ENCODE measurements at places on chromosomes 3 and 15. TPM values are rescaled to one million over a fixed set of nuclear protein-coding genes. Genes with fewer than 3 reads are reported as not detected.

Gene B3GNT5
- 0.79 TPM for total RNA-seq

DNA sequence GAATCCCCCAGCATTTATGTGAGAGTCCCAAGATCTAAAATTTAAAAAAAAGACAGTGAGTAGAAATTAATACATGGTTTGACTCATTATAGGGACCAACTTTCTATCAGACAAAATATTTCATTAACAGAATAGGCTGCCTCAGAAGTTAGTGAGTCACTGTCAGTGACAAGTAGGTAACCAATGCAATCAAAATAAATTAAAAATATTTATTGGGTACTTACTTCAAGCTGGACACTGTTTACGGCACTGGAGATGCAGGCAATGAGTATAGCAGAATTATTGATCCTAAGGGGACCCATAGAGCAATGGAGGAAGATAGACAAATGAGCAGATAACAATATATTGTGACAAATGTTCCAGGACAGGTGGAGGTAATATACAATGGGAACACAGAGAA is 135.6 kb upstream of the BCL6 start:
- DNase-seq = no peak
- H3K4me3 ChIP-seq = no peak overlapping the region
- H3K27me3 ChIP-seq = no peaks in the 10 kb centered on the region
- H3K4me1 ChIP-seq = peaks cover 2% of the 10 kb centered on the region
- H3K27ac ChIP-seq = no peak overlapping the region

GRCh38 chr3:49942651-49943050 is 2.7 kb downstream of the RBM6 start:
- no peak for DNase-seq
- H3K36me3 ChIP-seq = peaks cover 26% of the 10 kb centered on the region
- peaks cover 12% of the 10 kb centered on the region for H3K4me1 ChIP-seq
- H3K27ac ChIP-seq = no peak overlapping the region
- H3K27me3 ChIP-seq = no peaks in the 10 kb centered on the region

DNA sequence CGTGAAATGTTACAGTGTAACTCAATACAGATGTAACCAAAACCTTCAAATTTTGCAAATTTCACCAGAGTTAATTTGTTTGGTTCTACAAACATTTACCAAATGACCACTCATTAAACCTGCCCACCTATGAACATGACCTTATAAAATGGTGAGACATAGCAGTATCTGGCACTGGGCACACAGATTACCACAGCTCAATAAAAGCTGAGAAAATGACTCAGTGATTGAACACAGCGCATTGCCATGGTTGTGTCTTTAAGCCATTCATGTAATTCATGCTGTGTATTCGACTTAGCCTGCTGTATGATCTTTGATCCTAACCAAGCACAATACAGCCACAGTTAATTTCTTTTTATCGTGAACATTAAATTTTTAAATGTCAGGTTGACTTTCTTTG is 11.3 kb downstream of the PPARG start:
- H3K36me3 ChIP-seq = no peaks in the 10 kb centered on the region
- peaks cover 14% of the 10 kb centered on the region for H3K27me3 ChIP-seq
- no peaks in the 10 kb centered on the region for H3K4me1 ChIP-seq
- DNase-seq = no peak
- no peak overlapping the region for H3K27ac ChIP-seq

- no peak for DNase-seq
- peaks cover 21% of the 10 kb centered on the region for H3K27me3 ChIP-seq
- no peak overlapping the region for H3K27ac ChIP-seq
- H3K4me1 ChIP-seq = peaks cover 7% of the 10 kb centered on the region
- H3K36me3 ChIP-seq = no peaks in the 10 kb centered on the region
- H3K4me3 ChIP-seq = no peak overlapping the region
Observed at GRCh38 chr3:187186801-187187421, 10.4 kb upstream of the RTP1 start.

GRCh38 chr15:101175401-101175800 is 76.4 kb downstream of the CHSY1 start:
- H3K27me3 ChIP-seq = no peaks in the 10 kb centered on the region
- no peak for DNase-seq
- H3K27ac ChIP-seq = no peak overlapping the region

Gene TLR9
- 2.0 TPM for total RNA-seq

Gene OXTR
- 0.45 TPM for total RNA-seq

DNA sequence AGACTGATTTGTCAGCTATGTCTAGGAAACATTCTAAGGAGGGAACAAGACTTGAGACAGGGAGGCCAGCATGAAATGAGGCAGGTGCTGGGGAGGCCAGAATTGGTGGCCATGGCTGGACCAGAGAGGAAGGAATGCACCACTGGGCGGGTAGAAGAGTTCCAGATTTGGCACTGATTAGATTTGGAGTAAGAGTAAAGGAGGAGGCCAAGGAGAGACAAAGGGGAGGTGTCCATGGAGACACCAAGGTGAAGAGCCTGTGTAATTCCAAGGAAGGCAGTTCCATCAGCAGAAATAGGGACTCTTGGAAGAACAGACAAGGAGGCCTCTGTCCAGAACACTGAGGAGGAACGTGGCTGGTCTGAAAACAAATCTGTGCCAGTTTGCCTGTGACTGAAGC is 1.8 kb downstream of the ARNT2 start:
- H3K36me3 ChIP-seq = no peaks in the 10 kb centered on the region
- H3K4me1 ChIP-seq = no peaks in the 10 kb centered on the region
- H3K27ac ChIP-seq = no peak overlapping the region
- DNase-seq = no peak

GRCh38 chr3:155815030-155815545 is 9.0 kb upstream of the C3orf33 start:
- no peak overlapping the region for H3K4me3 ChIP-seq
- no peak for DNase-seq
- no peaks in the 10 kb centered on the region for H3K27me3 ChIP-seq
- no peaks in the 10 kb centered on the region for H3K4me1 ChIP-seq

DNA sequence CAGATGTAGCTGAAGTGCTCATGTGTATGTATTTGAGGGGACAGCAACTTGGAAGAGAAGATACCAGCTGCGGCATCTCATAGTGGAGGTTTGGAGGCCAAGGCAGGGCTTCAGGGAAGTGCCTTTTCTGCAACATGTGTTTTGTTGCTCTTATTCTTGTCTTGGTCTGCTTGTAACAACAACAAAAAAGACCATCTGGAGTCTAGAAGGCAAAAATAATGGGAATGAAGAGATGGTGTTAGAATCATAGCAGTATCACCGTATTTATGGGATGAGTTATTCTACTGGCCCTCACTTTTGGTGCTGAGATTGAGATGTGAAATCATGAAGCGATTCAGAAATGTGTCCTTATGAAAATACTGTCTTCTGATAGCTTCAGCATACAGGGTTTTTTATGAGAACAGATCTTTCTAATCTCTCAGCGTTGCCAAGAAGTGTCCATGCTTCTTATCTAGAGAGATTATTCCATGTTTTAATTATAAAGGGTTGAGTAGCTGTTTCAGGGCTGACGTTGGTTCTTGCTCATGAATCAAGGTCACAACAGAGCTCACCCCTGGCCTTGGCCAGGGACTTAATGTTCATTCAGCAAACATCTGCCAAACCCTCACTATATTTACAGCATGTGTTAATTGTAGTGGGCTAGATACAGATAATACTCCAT is 58.0 kb downstream of the ITPR1 start:
- no peak overlapping the region for H3K4me3 ChIP-seq
- H3K36me3 ChIP-seq = peaks cover 18% of the 10 kb centered on the region

GRCh38 chr3:56389183-56389830 is 79.0 kb downstream of the ERC2 start:
- H3K4me3 ChIP-seq = no peak overlapping the region
- H3K4me1 ChIP-seq = no peaks in the 10 kb centered on the region
- peaks cover 3% of the 10 kb centered on the region for H3K27me3 ChIP-seq
- no peak overlapping the region for H3K27ac ChIP-seq
- no peak for DNase-seq

All from activated naive CD8-positive, alpha-beta T cell treated with anti-CD3 and anti-CD28 coated beads, Interleukin-2, amount 10 ng/mL, durations not matched to agents 7 days and 5 days (primary cell).